ENCODE measurements at places on chromosomes 2 and 18.

GRCh38 chr18:46176001-46176400, 71.8 kb downstream of the HAUS1 start:
- no peak for DNase-seq

GRCh38 chr2:39631718-39632117, 34.0 kb upstream of the TMEM178A start:
- DNase-seq, result no peak

GRCh38 chr2:235098269-235098668, 146.5 kb downstream of the SH3BP4 start:
- DNase-seq, result no peak

DNA sequence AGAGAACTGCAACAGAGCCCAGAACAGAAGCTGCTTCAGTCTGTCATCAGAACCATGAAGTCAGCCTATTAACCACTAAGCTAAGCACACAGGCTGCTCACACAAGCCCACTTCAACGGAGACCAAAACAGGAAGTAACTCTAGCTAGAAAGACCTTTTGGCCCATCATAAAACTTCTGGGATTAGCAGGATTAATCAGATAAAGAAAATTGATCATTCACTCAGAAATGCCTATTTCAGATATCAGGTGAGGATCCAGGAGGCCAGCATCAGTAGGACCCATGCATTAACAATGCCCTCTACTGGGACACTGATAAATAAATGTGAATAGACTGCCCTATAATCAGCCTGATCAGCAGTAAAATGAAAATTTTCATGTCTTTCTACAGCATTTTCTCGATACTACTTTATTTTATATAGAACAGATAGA, 101.4 kb downstream of the WDPCP start:
- DNase-seq, result no peak

DNA sequence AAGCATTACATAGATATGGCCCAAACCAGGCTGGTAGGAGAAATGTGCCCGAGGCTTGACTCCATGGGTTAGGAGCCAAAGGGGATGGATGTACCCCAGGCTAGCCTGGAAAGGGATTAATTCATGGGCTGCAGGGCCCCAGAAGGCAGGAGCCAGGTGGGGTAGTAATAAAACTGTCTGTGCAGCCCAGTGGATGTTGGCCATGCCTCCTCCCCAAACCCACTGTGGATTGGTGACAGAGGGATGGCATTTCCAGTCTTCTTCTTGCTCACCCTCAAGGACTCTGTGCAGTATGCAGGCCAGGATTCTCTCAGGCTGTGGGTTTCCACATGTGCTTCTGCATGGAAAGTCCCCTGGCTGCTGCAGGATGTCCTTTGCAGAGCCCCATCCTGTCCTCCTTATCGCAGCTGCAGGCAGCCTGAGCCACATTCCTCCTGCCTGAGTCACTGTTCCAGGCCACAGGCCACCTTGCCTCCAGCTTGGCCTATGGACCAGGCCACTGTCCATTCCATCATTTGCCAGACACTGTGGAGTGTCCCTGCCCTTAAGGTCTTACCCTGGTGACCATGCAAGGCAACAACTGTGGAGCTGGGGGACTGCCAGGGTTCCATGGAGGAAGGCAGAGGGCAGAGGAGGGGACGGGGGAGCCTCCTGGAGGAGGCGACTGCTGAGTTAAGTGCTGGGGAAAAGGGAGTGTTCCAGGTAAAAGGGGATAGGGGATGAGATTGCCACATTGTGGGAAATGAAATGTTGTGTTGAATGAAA, 38.9 kb downstream of the INO80C start:
- DNase-seq, result no peak

GRCh38 chr2:232901736-232902578, 31.9 kb downstream of the SNORC start:
- no peak for DNase-seq

- DNase-seq, result no peak
Observed at GRCh38 chr2:229173825-229174359, 97.2 kb downstream of the PID1 start.

DNA sequence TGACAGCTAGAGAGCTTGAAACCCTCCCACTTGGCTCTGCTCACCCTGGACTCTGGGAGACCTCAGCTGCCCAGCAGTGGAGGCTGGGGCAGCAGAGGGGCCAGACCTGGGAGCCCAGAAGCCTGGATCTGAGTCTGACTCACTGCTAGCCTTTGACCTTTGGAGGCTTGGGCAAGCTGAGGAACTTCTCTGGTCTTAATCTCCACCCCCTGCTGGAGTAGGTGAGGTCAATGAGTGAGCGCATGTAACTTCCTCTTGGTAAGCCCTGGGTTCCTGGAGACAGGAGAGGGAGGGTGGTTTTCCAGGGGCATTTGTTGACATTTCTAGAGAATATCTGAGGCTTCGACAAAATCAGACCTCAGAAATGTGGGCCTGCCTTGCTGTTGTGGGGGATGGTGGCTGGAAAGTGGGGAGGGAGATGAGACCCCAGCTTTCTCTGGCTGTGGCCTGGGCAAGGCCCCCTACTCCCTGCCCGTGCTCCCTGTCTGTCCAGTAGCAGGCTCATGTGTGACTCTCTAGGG, 73.0 kb upstream of the YWHAQ start:
- no peak for DNase-seq

DNA sequence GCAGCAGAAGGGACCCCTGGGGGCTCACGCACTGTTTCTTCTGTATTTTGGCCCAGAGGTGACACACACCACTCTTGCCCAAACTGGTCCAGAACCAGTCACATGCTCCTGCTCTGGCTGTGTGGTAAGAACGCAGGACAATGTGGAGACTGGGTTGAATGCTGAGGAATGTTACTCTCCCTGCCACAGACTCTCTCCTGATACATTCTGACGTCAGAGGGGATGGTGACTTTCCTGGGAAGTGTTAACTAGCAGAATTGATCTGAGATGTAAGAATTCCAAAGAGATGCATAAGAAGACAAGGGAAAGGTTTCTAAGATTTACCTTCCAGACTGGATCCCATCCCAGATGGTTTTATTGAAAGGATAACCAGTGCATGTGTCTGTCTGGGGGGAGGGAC, 100.8 kb downstream of the ASB1 start:
- DNase-seq, result no peak

DNA sequence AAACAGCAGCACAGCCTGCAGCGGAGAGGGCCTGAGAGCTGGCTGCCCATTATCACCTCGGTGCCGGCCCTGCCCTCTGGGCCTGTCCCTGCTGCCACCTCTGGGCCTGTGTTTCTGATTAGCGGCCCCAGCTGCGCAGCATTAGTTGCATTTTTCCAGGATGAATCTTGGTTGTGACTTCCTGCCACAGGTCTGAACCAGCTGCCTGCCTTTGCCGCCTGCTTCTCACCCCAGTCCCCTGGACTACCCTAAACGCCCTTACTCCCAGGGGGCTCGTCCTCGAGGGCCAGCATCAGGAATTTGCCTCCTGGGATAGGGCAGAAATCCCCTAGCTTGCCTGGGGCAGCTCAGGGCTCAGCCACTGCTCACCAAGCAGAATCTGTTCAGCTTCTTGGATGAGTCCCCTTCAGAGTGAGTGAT, 342.8 kb downstream of the DYSF start:
- DNase-seq, result no peak

DNA sequence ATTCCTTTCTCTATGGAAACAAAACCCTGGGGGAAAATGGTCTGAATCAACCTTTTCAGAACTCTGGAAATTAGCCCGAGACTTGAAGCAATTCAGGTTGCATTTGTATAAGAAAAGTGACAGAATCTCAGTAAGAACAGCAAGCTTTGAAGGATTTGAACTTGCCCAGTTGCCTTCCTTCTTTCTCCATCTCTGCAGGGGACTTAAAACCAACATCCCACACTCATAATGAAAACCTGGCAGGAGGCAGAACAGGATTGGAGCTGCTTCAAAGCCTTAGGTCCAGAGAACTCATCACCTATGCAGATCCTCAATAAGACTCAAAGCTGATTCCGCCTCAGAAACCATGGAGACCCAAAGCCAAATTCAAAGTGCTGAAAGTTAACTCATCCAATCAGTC, 790.5 kb upstream of the ID2 start:
- no peak for DNase-seq

GRCh38 chr18:75455249-75456198, 28.0 kb upstream of the SMIM21 start:
- DNase-seq, result no peak

GRCh38 chr18:12939162-12939561, 8.6 kb upstream of the SEH1L start:
- DNase-seq, result no peak

GRCh38 chr2:223692191-223692947, 90.2 kb upstream of the SCG2 start:
- no peak for DNase-seq

- DNase-seq, result no peak
Observed at GRCh38 chr2:137872577-137872976, 91.7 kb upstream of the HNMT start.

DNA sequence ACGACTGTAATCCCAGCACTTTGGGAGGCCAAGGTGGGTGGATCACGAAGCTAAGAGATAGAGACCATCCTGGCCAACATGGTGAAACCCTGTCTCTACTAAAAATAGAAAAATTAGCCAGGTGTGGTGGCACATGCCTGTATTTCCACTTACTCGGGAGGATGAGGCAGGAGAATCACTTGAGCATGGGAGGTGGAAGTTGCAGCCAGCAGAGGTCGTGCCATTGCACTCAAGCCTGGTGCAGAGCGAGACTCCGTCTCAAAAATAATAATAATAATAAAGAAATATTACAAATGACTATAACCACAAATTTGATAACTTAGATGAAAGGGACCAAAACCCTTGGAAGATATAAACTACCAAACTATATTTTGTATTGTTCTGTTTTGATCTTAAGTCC, 226.3 kb upstream of the GULP1 start:
- no peak for DNase-seq

DNA sequence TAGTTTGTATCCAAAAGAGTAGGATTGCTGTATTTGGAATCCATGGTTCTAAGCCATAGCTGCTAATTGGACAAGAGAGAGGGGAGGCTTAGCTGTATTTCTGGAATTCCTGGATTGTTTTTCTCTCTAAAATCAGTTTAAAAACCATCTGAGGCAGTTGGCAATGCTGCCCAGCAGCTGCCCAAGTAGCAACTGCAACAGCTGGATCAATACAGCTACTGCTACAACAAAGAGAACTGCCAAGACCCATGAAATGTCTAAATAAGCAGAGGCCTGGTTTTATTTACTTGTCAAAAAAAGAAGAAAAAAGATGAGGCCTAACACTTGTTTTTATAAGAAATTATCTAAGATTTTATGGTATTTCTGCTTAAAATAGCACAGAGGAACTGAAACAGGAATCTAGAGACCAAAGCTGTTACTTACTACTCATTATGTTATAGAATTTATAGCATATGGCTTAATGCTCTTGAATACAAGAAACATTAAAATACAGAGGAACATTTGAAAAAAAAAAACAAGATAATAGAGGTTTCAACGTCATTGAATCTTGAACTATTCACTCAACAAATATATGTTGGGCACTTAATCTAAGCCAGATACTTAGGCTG, 39.1 kb downstream of the TMEFF2 start:
- no peak for DNase-seq

DNA sequence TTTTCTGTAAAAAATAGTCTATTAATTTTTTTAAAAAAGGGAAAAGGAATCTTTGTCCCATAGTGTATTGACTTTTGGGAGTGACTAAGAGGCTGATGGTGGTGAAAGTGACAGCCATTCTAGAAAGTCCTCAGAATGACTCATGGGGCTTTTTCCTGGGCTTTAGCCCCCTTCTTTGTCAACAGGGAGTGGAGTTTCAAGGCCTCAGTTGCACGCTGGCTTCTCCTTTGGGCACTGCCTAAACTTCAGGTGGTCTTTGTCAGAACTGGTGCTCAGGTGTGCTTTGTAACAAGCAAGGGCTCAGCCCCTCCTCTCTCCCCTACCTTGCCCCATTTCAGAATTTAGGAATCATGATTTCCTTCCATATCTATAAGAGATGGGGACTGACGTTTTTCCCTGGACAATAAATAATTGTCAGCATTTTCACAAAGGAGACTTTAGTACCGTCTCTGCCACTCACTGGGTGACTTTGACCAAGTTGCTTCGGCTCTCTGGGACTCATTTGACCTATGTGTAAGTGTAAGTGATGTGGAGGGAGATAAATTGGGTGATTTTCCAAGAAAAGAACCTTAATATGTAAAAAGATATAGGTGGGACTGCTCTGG, 61.2 kb upstream of the IGFBP2 start:
- DNase-seq, result no peak

GRCh38 chr2:26927221-26927620, 43.2 kb upstream of the MAPRE3 start:
- no peak for DNase-seq

DNA sequence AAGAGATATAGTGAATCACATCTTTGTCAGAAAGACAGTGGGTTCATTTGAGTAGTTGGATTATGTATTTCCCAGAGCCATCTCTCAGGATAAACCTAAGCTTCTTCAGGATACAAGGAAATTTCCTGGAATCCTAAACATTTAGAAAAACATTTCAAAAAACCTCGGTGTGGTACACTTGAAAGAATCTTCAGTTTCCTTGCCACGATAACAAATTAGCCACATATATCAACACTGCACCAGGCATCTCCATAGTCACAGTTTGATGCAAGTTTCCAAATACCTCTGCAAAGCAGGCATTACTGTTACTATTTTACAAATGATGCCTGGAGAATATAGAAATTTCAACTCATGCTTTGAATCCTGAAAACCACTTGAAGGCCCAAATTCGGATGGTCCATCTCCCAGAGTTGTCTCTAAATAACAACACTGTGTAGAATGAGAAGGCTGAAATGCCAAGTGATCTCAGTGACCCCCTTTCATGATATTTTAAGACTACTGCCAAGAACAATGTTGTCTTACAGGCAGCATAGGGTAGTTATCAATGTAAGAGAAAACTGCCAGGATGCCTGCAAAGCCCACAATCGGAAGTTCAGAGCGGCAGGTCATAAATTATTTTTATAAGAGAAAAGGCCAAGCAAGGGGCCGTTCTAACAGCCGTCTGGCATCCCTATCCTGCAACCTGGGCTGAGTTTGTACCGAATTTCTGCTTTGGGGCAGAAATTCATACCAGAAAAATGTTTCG, 307.9 kb downstream of the TXNL1 start:
- DNase-seq, result no peak

GRCh38 chr18:23398401-23398800, 54.7 kb upstream of the RIOK3 start:
- no peak for DNase-seq

DNA sequence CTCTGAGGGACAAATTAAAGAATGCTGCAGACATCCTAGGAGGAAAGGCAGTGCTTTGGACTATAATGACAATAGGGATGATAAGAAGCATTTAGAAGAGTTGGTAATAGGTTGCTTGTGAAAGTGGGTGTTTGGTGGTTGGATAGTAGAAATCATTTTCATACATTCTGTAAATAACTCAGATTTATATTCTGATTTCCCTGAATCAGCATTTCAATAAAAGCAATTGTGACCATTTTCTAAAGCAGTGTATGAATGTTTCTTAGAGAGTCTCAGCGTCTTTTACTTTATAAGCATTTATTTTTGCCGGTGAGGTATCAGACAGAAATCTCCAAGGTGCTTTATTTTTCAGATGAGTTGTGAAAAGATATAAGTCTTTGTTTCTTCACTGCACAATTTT, 1099.0 kb upstream of the LRRTM1 start:
- no peak for DNase-seq

DNA sequence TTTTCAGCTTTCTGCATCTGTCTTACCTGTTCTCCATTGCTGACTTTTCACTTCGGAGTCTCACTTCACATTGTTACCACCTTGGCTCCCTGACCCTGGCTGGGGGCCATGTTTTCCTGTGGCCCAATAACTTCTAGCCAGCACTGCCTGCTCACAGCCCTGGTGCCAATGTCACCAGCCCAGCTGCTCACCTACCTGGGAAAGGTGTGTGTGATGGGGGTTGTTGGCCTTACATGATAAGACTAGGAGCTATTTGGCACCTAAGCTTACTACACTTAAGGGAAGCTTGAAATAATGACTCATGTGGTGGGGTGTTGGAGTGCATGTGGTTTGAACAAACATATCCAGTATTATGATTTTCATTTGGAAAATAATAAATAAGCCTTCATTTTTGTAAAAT, 37.5 kb upstream of the PGAP1 start:
- no peak for DNase-seq

Data from stimulated activated CD8-positive, alpha-beta memory T cell treated with anti-CD3 and anti-CD28 coated beads, Interleukin-15, amount 100 ng/mL, for 1 hour (primary cell).